ENCODE measurements at places on chromosomes 6 and 20. TPM values are rescaled to one million over a fixed set of nuclear protein-coding genes. Genes with fewer than 3 reads are reported as not detected.

ARMC12 gene
- 1.4 TPM for total RNA-seq

CST4 gene
- not detected for total RNA-seq

- DNase-seq, result no peak
Observed at GRCh38 chr6:105430685-105431084, 27.8 kb upstream of the PREP start.

HRH3 gene
- 2.9 TPM for total RNA-seq

- DNase-seq, result no peak
Observed at GRCh38 chr6:135129136-135129856, 51.8 kb upstream of the MYB start.

GRCh38 chr6:102525336-102525735, 1131.8 kb downstream of the GRIK2 start:
- DNase-seq, result no peak

DNA sequence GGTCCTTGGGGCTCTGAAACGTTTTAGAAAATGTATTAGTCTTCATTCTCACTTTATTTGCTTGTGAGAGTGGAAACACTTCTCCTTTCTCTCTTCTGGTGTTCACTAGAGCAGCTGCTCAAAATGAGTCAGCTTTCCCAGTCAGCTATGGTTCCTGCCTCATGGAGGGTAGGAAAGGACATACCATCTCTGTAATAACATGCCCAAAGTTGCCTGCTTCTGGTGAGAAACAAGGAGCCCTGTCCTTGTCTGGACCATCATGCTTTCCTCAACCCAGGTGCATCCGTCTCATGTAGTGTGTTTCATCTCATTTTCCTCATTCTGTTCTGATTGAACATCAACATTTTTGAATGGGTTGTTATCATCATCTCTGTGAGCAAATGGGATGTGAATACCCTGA, 17.1 kb upstream of the TINAG start:
- no peak for DNase-seq

DNA sequence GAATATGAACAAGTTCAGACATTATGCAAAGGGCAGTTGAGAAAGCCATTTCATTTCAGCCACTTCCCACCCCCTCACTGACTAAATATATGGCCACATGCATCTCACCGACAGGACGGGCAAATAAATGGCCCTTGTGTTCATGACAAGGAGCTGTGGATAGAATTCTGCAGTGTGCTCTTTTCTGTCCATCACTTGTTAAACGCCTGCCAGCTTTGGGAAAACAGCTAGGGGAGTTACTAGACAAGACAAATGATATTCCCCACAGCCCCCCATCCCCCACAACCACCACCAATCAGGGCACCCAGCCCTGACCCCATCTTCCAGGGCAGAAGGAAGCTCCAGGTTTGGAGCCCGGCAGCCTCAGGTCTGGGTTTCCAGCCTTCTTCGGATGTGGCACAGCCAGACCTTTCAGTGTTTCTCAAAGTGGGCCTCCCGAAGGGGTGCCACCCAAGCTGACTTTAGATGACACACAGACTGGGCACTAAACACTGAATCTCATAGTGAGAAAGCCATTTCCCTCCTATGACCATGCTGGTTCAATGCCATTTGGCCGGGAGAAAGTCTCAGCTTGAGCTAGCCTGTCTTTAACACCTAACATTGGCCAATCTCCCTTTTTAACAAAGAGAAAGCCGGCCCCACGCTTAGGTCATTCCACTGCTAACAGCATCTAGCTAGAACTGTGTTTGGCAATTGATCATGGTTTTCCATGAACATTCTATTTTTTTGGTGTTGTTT, 4.0 kb upstream of the RIPOR3 start:
- no peak for DNase-seq

DNA sequence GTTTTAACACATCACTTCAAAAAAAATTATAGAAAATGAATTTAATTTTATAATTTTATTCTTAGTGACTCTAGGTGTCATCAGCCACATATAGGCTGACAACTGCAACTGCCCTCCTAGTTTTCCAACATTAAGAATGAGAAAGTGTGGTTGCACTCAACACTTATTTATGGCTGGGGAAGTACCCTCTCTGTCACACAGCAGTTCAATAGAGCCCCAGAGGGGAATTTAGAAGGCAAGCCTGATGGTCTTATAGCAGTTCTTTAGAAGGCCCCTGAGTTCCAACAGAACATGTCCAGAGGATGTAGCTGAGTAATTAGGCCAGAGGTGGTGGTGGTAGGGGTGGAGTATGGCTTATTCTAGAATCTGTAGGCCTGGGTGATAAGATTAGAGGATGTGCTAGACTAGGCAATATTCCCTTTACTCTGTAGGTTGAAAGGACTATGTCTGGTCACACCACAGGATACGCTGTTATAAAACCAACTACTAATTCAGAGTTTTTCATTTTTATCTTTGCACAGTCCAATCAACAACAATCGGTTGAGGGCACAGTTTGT, 226.5 kb upstream of the CITED2 start:
- no peak for DNase-seq

DNA sequence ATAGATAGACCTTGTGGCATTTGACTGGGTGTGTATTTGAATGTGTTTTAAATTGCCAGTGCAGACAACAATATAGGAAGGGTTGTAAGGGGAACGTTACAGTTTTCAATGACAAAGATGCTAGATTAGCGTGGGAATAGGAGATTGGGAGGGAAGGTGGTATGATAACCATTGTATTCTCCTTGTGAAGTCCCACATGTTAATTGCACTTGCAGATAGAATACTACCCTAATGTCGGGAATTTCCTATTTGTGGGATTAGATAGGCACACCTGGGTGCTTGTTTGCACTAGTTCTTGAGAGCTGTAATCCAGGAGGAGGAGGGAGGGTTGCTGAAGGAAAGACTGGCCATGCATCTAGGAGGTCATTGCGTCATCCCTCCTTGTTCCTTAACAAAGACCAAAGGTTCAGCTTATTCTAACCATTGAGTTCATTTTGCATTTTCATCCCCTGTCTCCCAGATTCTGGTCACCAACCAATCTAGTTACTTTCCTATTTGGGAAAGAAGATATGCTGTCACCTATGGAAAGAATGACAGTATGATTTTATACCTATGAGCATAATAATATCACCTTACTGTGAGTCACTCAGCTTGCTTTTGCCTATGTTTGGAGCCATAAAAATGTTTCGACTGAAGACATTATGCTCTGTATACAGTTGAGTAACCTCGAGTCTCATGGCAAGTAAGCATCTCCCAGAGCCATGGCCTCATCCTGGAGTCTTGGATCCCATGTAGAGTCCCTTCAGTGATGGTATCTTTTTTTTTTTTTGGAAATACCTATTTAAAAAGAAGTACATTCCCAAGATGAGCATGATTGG, 201.5 kb downstream of the DTNBP1 start:
- no peak for DNase-seq

DNA sequence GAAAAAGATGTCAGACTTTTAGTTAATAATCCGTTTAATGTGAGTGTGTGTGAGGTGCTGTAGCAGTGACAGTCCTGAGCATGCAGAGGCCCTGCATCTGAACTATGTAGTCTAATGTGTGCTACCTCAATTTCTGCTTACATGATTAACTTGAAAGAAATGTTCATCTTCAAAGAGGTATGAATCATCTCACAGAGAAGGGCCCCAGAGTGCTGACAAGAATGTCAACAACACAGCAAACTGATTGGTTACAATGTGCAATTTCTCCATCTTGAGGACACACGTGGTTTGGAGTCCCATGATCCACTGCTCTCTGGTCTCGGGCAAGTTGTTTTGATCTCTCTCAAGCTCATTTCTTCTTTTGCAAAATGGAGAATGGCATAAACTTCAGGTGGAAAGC, 61.7 kb upstream of the EMILIN3 start:
- no peak for DNase-seq

DNA sequence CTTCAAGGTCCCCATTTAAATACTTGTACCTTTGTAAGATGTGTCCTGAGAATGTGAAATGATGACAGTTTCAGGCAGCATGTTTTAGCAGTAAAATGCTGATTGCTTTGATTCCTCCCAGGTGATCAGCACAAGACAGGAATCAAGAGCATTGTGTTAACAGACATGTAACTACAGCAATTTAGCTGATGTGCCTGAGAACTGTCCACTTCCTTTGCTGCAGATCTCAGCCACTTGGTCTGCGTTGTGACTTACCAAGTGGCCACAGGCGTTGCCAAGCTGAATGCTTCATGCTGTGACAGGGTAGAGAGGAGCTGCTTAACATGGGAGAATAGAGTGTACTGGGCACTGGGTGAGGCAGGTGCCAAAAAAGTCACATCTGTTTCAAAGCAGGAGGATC, 767.0 kb upstream of the POU3F2 start:
- DNase-seq, result no peak

DNA sequence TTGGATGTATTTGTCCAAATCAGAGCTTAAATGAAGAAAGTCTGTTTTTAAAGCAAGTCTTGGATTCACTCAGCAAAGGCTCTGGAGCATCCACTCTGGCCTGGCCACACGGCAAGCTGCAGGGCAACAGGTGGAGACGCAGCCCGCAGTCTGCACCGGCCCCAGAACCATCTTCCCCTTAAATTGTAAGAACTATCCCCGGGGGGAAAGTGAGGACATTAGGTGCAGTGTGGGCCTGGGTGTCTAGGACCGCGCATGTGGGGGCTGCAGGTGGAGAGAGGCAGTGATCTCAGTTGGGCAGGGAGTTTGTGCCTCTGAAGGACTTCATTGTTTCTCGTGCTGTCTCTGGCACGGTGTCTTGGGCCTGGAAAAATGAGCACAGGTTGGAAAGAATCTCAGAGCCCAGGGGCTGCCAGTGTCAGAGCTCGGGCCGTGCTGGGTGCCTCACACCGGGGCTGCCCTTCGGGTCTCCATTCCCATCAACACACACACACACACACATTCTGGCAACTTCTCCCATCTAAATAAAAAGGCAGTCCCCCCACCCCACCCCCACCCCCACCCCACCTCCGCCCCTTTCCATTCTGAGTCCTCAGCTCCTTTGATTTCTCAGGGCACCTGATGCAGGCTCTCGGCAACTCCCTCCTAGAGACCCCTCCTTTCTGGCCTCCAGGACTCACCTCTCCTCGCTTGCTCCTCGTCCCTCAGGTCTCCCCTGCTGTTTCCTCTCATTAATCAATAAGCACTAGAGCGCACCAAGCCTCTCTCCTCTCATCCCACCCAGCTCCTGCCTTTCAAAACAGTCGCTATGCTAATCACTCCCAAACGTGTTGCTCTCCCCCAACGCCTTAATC, 48.4 kb downstream of the FOXF2 start:
- DNase-seq, result no peak

DNA sequence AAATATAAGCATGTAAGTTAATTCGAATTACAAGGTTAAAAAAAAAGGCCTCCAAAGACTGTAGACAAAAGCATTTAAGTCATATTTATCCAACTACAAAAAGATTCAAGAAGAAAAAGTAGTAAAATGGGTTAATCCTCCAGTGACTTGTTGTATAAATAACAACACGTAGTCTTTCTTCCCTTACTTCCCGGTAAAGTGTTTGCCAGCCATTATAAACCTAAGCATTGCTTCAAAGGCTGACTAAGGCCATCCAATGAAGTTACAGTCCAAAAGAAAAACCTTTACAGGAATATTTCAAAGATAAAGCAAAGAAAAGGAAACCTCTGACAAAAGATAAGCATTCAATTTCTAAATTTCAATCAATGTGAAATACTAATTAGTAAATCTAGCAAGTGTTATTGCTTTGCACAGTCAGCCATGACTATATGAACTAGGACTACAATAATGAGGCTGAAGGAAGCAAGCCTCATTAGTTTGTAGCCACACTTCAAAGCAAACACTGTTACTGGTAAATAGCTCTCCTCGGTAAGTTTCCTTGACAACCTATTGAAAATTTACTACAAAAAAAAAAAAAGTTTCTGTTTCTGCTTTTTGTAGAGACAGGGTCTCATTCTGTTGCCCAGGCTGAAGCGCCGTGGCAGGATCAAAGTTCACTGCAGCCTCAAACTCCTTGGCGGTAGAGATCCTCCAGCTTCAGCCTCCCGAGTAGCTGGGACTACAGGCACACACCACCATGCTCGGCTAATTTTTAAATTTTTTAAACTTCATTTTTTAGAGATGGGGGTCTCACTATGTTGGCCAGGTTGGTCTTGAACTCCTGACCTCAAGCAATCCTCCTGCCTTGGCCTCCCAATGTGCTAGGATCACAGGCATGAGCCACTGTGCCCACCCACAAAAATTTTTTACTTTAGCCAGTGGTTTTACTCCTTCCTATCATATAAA, 46.0 kb downstream of the NUDT3 start:
- no peak for DNase-seq

GRCh38 chr6:133243723-133244305, 2.7 kb downstream of the EYA4 start:
- no peak for DNase-seq

DNA sequence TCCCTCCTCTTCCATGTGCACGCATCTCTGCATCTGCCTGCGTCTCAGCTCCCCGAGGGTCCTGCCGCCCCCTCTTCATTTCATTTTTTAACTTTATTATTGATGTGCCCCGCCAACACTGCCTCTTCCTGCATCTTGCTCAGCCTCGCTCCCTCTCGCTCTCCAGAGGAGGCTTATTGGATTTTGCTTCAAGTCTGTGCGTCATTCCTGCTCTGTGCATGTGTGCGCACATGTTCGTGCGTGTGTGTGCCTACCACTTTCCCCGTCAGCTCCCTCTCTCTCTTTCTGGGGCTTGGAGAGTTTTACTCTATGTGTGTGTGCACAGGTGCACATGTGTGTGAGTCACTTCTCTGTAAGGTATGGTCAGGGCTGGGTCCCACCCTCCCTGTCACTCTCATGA, 71.8 kb upstream of the NNAT start:
- DNase-seq, result no peak

MARCKS gene
- total RNA-seq, result 126 TPM

DNA sequence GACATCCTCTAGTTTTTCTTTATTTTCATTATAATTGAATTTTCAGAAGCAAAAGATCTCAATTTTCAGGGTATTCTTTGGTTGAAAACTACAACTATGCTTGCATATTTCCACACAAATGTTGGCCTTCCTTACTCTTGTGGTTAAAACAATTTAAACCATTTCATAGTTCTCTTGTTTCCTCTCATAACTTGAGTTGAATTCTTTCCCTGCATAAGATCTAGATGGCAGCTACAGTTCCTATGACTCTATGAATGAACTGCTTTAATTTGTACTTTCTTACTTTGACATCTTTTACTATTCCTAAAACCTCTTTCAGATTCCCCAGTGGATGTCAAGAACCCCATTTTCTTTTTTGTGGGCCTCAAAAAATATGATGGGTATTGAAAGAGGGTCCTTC, 564.5 kb downstream of the NKAIN2 start:
- DNase-seq, result no peak

All from WTC11 (cell line).